ENCODE measurements at places on chromosomes 4 and X. TPM values are rescaled to one million over a fixed set of nuclear protein-coding genes. Genes with fewer than 3 reads are reported as not detected.

AGA gene
- total RNA-seq: 16.3 TPM

DNA sequence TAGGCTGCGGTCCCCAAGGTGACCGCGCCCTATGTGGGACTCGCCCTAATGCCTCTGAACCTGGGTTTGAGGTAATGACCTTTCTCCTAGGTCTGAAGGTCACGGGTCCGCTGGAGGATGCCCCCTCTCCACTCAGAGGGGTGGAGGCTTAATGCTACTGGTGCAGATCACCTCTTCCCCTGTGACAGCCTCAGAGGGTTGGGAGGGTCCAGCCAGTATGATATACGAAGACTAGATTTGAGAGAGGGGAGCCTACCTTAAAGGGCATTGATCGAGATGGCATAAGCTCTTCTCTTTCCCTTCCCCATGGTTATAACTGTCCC is 1.0 kb downstream of the SLC25A5 start:
- no peak for DNase-seq
- no peaks in the 10 kb centered on the region for H3K27me3 ChIP-seq
- peaks cover 14% of the 10 kb centered on the region for H3K36me3 ChIP-seq
- peak overlapping the region; percentile 78 for H3K27ac ChIP-seq
- H3K4me1 ChIP-seq: peaks cover 12% of the 10 kb centered on the region

DNA sequence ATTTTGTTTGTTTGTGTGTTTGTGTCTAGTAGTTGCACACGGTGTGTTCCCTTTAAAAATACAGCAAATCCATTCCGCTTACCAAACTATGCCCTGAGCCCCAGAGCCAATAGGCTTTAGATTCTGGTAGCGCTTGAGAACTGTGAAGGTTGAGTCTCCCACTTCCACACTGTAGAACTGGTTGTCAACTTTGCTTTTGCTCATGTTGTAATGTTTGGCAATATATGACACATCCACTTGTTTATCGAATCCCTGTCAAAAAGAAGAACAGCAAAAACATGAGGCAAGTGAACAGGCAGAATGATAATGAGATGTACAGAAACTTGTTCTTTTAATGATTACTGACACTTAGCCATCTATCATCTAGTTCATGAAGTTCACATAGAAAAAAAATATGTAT is 200.6 kb downstream of the MAPK10 start:
- DNase-seq: no peak
- no peaks in the 10 kb centered on the region for H3K4me1 ChIP-seq
- H3K27ac ChIP-seq: no peak overlapping the region
- no peaks in the 10 kb centered on the region for H3K27me3 ChIP-seq
- no peaks in the 10 kb centered on the region for H3K36me3 ChIP-seq
- no peak overlapping the region for H3K4me3 ChIP-seq

GRCh38 chr4:173449380-173449717 is 50.4 kb upstream of the SCRG1 start:
- no peak overlapping the region for H3K4me3 ChIP-seq
- DNase-seq: no peak
- H3K36me3 ChIP-seq: no peaks in the 10 kb centered on the region
